Central memory CD8-positive, alpha-beta T cell (primary cell): ENCODE measurements at places on chromosomes 16 and 17.

DNA sequence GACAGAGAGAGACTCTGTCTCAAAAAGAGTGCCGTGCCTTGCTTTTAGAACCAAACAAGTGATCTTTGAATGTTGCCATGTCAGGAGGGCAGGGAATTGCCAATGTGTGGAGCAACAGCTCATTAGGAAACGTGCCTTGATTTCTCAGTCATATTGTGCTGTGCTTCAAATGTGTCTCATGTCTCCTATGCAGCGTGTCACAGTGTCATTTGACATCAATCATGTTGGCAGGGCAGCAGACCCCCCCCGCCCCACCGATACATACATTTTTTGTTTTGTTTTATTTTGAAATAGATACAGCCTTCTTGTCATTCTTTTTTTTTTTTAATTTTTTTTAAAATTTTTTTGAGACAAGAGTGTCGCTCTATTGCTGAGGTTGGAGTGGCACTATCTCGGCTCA is 22.1 kb downstream of the MRC2 start:
- no peak for DNase-seq

- no peak for DNase-seq
Observed at GRCh38 chr17:65407017-65407416, 154.4 kb downstream of the AXIN2 start.

DNA sequence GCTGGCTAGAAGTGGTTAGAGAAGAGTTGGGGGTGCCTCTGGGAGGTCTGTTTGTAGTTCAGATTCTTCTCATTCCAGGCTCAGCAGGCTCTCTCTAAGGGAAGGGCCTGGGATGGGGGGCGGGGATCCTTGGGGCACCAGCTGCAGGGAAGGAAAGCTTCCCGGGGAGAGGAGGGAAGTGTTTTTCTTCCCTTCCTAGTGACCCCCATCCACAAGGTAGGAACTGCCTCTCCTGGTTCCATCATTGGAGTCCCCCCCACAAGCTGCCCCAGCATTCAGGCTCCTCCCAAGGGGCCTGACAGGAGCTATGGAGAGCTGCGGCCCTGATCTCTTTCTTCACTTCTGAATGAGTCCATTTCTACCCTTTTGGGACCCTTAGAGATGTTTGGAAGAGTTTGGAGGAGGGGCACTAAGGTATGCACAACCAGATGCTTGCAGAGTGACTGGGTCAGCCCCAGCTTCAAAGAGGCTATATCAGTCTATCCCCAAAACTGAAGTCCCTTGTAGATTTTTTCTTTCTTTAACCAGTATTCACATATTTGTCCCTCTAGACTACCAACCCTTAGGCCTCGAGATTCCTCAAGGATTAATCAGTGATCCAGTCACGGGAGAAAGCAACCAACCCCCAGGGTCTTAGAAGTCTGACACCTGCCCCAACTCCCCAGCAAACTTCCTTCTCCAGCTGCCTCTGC is 13.9 kb upstream of the FZD2 start:
- no peak for DNase-seq

GRCh38 chr16:64384636-64385035 is 737.2 kb downstream of the CDH11 start:
- no peak for DNase-seq

GRCh38 chr17:40022961-40023541 is 7.8 kb downstream of the CSF3 start:
- DNase-seq, result no peak

GRCh38 chr17:34442387-34443111 is 79.5 kb upstream of the CCL1 start:
- DNase-seq, result no peak

GRCh38 chr16:7391694-7392093 is 59.0 kb downstream of the RBFOX1 start:
- no peak for DNase-seq

DNA sequence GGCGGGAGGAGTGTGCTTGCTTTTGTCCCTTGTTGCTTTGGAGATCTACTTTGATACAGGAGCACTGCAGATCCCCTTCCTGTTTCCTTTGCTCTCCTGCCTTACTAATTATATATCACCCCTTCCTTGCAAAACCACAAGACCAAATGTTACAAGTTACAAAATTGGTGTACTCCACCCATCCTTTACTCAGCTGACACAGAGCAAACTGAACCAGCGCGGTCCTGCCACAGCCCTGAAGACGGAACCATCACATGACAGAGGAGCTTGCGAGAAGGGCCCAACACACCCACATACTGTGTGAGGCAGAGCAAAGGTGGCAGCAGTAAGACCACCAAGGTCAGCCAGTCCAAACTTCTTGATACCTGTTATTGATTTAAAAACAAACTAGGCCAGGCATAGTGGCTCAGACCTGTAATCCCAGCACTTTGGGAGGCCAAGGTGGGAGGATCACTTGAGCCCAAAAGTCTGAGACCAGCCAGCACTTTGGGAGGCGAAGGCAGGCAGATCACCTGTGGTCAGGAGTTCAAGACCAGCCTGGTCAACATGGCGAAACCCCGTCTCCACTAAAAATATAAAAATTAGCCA is 33.2 kb downstream of the CYTH1 start:
- DNase-seq, result peak; percentile 78

GRCh38 chr16:22321340-22322001 is 24.3 kb downstream of the POLR3E start:
- peak; percentile 56 for DNase-seq

DNA sequence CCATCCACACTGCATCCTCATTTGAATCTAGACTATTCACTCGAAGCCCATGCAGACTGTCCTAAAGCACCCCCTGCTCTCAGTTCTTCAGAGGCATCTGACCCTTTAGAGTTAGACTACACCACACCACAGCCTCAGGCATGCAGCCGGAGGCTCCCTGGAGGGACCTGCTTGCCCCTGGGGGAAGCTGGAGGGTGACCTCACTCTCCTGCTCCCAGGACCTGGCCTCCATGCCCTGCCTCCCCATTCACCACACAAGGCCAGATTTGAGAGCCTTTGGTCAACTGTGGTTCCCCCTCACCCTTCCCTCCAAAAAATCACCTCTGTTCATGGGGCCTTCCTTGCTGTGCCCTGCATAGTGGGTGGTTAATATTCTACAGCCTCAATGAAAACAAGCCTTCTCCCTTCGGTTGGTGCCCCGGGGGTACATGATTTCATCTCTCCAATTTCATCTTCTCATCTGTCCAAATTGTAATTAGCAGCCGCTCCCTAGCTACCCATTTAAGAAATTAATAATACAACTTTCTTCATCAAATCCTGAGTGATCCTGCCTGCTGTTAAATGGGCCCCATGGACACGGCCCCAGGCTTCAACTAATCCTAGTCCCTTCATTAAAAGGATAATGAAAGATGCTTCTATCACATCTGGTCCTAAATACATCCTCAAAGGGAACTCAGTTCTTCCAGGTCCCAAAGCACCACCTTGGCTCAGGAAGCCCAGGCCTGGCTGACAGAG is 24.4 kb downstream of the ABCC12 start:
- no peak for DNase-seq

- DNase-seq, result no peak
Observed at GRCh38 chr16:50941681-50942080, 199.8 kb downstream of the CYLD start.

DNA sequence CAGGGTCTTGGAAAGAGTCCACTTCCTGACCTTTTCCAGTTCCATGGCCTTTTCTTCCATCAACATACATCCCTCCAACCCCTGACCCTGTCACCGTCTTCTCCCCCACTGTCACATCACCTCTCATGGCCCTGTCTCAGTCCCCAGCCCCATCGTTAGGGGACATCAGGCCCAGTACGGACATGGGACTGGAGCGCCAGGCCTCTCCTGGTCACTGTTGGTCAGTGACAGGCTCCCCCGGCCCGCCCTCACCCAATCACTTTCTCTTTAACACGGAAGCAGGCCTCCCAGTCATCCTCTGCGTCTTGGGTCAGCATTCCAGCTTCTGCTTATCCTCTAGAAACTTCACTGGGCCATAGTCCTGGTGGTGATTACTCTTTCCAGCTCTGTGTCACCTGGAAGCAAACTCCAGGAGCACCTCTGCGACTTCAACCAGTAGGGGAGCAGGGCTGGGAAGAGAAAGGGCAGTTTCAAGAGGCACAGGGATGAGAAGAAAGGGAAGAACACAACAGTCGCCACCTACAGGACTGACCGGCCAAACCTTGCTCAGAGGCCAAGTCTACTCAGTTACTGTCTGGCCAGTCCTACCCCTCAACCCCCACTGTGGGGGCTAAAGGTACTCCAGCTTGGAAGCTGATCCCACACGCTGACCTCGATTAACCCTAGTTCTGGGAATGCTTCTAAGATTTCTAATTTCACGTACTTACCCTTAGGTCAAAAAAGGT is 15.9 kb upstream of the ICAM2 start:
- DNase-seq, result no peak

DNA sequence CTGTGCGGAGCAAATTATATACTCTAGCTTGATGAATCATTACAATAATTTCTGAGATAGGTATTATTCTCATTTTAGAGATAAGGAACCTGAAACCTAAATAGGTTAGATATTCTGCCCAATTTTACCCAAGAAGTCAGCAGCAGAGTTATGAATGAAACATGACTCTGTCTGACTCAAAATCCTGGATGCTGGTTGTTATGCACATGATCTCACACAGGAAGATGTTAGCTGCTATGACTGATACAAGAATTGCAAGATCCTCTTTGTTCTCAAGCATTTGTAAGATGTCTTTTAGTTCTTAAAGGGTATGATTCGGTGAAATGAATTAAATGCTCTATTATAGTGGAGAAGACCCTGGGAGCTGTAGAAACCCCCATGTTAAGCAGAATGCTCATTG is 447.8 kb downstream of the KIF2B start:
- no peak for DNase-seq

DNA sequence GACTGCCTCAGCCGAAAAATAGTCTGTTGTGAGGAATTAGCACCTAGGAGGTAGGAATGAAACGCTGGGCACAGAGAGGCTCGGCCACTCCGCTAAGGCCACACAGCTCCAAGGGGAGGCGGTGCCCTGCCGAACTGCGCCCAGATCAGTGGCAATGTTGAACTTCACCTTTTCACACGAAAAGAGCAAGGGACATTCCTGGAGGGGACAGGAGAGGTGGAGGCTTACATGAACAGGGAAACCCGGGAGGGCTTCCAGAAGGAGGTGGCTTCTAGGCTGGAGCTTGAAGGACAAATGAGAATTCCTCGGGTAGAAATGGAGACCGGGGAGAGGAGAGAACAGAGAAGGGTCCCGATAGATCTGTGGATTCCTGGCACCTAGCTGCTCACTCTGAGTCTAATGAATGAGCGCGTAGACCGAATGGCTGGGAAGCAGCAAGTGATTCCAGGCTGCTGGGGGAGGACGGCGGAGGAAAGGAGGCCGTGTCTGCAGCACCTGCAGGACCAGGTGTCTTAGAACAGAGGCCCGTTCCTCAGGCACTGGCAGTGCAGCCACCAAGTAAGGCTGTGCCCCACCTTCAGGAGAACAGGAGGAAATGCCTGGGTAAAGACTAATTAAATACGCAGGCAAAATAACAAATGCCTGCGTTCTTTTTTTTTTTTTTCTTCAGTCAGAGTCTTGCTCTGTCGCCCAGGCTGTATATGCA is 722 bp upstream of the SLC38A10 start:
- no peak for DNase-seq

DNA sequence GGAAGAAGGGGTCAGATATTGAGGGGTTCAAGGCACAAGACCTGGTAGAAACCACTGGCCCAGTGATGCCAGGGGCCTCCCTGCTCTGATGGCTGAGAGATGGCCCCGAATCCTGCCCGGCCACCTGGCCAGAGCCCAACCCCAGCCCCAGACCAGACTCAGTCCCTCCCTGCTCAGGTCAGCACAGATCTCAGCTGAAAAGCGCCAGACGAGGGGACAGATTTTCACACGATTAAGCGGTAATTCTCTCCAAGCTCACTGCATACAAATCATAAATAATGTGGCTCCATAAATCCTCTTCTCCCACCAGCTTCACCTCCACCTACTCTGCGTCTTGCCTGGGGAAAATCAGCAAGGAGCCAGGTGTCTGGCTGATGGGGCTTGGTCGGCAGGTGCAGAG is 57.1 kb downstream of the ENGASE start:
- no peak for DNase-seq

DNA sequence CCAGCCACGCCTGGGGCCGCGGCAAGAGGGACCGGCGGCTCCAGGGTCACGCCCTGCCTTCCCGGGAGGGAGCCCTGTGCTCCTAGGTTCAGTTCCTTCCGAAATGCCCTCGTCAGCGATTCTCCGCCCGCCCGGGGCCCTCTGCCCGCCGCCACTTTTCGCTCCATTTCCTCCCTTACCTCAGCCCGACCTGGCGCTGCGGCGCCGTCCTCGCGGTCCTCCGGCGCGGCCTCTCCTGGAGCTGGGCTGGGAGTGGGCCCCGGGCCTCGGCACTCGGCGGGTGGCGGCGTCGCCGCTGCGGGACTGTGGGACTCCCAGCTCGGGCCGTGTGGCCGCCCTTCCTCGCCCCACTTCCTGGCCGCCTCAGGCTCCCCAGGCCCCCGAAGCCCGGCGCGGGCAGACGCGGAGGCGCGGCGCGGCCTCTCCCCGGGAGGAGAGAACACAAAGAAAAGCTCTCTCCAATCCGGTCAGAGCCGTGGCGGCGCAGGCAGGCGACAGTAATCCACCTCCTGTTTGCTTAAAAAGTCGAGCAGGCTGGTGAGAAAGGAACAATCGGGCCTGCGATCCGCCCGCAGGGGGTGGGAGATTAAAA is 1.6 kb downstream of the BAHCC1 start:
- no peak for DNase-seq

GRCh38 chr16:7820816-7821215 is 488.2 kb downstream of the RBFOX1 start:
- DNase-seq, result no peak

DNA sequence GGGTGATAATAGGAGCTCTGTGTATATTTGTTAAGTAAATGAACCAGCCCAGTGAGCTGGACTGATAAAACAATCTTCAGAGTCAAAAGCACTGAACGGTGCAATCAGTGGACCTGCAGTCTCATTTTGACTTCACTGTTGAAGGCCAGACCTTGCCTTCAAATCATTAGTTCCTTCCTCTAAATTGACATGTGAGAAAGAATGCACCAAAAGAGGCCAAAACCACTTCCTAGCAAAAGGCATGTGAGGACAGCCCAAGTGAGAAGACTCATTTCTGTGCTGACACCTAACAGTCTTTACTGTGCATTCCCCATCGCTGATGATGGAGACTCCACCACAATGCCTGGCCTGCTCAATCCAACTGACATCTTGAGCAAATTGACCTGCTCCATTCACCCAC is 10.6 kb downstream of the GTF3C1 start:
- DNase-seq, result no peak

DNA sequence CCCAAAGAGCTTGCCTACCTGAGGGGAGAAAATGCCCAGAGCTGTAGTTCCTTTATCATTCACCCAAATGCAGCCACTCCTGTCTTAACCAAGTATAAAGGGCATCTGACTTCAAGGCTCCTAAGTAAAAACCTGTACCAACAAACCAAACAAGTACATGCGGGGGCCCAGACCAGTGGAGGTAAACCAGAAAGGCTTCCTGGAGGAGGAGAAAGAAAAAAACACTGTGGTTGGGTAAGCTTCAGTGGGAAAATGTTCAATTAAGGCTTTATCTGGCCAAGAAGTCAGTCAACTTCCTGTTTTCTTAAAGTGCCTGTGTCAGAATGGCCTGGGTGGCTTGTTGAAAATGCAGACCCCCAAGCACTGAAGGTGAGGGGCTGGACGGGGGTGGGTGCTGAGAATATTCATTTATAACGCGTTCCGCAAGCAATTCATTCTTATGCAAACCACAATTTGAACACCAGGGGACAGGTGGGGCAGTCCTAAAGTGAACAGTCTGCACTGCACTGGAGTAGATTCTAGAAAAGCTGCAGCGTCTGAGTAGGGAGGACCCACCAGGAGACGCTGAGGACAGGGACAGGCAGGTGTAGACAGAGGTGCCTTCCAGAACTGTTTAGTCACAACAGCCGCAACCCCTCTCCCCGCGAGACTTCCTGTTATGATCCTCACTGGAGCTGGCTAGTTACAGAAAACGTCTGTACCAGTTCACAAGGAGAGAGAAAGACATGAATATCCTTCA is 467.1 kb downstream of the SOX9 start:
- DNase-seq, result no peak

- DNase-seq, result no peak
Observed at GRCh38 chr17:72376526-72377345, 255.9 kb downstream of the SOX9 start.
